ENCODE measurements at places on chromosomes 13 and 19.

- DNase-seq, result no peak
These were observed 33.9 kb upstream of the GRTP1 start for GRCh38 chr13:113397608-113398425.

- DNase-seq, result no peak
These were observed 1714.4 kb downstream of the OLFM4 start for GRCh38 chr13:54742984-54743383.

- no peak for DNase-seq
These were observed 894.9 kb upstream of the SLC10A2 start for GRCh38 chr13:103961129-103961528.

DNA sequence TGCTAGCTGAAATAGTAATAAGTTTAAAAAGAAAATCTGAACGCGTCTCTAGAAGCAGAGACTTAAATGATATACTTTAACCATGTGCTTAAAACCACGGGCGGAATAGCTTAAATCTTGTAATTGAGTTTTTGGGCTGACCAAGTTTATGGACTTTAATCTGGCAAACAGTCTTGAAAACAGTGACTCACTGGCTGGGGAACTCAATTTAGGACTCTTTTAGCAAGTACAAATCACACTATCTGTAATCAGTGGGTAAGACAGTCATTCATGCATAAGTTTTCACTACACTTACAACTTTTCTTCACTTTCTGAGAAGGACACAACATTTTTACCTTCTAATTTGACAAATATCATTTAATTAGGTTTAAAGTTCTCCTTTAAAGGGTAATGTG lies 26.8 kb downstream of the ZNF627 start:
- DNase-seq, result no peak

DNA sequence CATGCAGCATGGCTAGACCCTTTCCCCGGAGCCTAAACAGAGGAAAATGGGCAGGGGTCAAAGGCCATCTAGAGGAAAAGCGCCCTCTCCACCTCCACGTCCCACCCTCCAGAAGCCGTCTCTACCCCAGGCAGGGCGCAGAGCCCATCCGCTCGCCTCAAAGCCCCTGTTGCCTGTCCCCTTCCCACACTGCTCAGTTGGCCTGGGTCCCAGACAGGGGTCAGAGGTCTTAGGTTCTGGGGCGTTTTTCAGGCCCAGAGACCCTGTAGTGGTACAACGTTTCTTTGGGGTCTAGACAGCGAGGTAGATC lies 285 bp downstream of the TMEM143 start:
- peak; percentile 13 for DNase-seq

DNA sequence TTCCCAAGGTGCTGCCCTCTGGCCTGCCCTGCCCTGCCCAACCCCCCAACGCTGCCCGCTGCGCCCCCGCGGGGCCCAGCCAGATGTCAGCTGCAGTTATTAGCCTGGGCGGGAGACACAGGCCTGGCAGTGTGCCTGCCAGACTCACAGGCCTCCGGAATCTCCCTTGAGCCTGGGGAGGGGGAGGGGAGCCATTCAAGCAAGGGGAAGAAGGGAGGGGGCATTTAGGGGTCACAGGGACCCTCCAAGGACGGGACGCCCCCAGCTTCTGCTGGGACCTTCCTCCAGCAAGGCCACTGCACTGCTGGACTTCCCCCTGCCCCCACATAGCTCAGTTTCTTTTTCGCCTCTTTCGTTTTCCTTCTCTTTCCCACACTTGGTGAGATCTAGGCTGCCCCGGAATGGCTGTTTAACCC lies 2.6 kb upstream of the JUNB start:
- no peak for DNase-seq

GRCh38 chr13:21395953-21396352 lies 63.1 kb downstream of the ZDHHC20 start:
- no peak for DNase-seq
